T-cell (primary cell): ENCODE measurements at places on chromosomes 13 and 19. TPM values are rescaled to one million over a fixed set of nuclear protein-coding genes. Genes with fewer than 3 reads are reported as not detected.

Gene GNA15
- total RNA-seq, result 2.3 TPM

DNA sequence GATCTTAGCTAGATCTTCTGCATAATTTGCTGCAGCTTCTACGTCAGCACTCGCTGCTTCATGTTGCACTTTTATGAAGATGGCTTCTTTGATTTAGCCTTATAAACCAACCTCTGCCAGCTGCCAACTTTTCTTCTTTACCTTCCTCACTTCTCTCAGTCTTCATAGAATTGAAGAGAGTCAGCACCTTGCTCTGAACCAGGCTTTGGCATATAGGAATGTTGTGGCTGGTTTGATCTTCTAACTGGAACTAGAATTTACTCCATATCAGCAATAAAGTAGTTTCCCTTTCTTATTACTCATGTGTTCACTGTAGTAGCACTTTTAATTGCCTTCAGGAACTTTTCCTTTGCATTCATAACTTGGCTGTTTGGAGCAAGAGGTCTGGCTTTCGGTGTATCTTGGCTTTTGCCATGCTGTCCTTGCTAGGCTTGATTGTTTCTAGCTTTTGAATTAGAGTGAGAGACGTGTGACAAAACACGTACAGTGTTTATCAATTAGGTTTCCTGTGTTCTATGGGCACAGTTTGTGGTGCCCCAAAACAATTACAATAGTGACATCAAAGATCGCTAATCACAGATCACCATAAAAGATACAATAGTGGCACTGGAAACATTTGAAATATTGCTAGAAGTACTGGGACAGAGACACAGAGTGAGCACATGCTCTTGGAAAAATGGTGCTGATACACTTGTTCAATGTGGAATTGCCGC lies 50.7 kb downstream of the NDFIP2 start:
- DNase-seq, result no peak

GRCh38 chr13:112574416-112574815 lies 13.5 kb downstream of the TUBGCP3 start:
- no peak for DNase-seq

GRCh38 chr19:18879579-18880373 lies 16.2 kb downstream of the CERS1 start:
- DNase-seq, result no peak

- DNase-seq, result no peak
Measured at GRCh38 chr19:32131005-32131404, 214.4 kb upstream of the ZNF507 start.
